Fibroblast of the conjunctiva (primary cell): ENCODE measurements at places on chromosomes 6 and 20.
A peak's percentile ranks its signal among the peaks of the same experiment; 100 is the strongest.

DNA sequence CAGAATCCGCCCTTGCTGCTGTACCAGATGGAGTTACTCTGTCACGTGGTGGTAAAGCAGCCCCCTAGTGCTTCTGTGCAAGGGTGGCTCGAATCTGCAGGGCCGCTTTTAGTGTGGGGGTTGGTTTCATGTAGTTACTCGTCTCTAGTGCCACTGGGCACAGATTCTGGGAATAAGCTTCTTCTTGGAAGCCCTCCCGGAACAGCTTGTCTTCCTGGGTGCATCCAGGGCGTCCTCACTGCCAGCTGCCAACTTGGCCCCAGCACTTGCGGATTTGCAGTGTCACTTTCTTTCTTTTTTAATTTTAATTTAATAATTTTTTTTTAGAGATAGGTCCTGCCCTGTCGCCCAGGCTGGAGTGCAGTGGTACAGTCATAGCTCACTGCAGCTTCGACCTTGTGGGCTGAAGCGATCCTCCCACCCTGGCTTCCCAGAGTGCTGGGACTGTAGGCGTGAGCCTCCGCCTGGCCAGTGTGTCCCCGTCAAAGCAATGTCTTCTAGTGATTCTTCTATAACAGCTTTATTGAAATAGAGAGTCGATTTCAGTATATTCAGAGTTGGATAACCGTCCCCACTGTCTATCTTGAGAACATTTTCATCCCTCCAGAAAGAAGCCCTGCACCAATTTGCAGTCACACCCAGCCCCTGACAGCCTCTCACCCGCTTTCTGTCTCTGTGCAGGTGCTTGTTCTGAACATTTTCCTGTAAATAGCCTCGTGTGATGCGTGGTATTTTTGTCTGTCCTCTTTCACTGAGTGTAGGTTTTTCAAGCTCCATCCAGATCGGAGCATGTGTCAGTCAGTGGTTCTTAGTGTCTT lies 25.9 kb downstream of the PYGB start:
- no peak for DNase-seq

DNA sequence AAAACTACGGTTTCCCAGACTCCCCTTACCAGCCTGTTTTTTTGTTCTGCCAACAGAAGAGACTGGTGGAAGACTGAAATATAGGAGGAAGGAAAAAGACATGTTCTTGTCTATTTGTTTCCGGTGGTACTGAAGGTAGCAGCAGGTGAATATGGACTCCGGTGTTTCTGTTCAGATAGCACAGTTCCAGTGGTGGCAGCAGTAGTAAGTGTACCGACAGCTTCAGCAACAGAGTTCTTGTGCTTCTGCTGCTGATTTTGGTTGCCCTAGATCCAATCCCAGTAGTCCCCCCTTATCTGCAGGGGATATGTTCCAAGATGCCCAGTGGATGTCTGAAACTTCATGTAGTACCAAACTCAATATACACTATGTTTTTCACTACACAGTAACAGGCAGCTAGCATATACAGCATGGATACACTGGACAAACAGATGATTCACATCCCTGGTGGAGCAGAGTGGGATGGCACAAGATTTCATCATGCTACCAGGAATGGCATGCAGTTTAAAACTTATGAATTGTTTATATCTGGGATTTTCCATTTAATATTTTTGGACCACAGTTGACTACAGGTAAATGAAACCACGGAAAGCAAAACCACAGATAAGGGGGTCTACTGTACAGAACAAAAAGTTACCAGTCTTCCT lies 301.8 kb downstream of the BTBD9 start:
- peak; percentile 90 for DNase-seq

- DNase-seq, result peak; percentile 92
Measured at GRCh38 chr6:134908906-134909516, 40.9 kb downstream of the ALDH8A1 start.

DNA sequence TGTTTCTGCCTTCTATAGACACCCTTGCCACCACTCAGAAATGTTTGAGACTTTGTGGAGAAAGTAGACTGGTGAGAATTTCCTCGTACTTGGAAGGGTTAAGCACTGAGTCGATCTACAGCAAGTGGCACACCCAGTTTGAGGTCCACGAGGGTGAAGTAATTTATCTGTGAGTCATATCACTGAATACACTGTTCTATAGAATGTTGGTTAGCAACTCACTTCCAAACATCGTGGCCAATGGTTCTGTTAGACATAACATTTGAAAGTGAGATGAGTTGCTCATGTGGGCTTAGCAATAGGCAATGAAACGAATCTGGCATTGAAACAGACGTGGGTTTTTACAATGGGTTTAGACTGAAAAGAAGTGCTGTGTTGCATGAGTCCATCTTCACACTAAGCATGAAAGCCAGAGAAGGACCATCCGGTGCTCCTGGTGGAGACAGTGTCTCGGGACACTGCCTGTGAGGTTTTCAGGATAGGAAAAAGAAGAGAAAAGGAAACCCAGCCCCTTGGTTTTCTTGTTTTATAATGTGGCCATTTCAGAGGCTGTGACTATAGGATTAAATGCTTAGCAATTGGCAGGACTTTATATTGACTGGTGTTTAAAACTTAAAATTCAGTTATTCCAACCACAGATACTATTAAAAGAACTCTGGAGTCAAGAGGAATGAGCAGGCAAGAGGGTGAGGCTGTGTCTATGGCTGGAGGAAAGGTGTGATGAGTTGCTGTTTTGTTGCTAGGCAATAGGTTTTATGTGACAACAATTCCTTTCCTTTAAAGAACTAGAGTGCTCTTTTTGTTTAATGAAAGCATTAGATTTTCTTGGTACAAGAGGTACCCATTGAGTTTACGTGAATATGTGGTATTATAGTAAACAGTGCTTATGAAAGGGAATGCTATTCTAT lies 31.0 kb upstream of the EZR start:
- DNase-seq, result peak; percentile 87

DNA sequence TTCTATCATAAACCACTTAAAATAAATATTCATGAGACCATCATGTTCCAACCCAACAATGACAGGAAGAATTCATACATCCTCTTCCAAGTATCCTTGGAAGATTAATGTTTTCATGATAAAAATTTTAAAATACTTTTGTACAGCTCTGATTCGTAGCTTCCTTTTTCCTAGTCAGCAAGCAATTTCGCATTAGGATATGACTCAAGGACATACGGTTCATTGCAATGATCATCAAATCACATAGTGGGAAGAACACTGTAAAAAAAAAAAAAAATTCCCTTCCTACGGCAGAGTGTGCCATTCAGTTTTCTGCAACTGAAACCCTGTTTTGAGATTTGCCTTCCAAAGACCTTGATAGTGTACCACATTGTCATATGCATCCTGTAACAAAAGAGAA lies 35.3 kb upstream of the GFOD1 start:
- no peak for DNase-seq

- no peak for DNase-seq
Measured at GRCh38 chr6:145406783-145407182, 328.5 kb downstream of the EPM2A start.

DNA sequence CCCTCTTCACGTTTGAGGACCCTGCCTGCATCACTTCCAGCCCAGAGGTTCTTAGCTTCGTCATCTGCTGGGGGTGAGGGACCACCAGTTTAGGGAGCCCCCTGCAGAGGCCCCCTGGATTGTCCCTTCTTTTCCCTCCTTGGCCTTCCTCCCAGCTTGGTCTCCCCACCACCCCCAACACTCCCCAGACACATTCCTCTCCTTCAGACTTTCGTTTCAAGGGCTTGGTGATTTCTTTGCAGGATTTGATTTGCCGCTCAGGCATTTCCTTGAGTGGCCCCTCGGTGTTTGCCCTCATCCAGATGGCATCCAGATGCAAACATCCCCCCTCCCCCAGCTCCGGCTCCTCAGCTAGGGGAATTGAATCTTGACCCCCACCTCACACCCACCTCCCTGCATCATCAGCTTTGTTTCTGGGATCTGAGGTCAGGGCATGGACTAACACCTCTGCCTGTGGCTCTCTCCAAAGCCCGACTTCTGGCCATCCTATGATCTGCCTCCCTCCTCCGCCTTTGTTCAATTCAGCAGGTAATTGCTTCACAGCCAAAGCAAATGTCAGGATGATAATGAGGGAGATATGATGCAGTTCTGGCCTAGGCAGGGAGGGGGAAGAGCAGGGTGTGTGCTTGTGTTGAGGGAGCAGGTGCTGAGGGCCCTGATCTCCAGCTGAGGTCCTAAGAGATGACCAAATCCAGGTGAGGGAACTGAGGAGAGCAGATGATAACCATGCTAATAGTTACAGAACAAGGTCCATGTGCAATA lies 141.5 kb downstream of the VEGFA start:
- no peak for DNase-seq

DNA sequence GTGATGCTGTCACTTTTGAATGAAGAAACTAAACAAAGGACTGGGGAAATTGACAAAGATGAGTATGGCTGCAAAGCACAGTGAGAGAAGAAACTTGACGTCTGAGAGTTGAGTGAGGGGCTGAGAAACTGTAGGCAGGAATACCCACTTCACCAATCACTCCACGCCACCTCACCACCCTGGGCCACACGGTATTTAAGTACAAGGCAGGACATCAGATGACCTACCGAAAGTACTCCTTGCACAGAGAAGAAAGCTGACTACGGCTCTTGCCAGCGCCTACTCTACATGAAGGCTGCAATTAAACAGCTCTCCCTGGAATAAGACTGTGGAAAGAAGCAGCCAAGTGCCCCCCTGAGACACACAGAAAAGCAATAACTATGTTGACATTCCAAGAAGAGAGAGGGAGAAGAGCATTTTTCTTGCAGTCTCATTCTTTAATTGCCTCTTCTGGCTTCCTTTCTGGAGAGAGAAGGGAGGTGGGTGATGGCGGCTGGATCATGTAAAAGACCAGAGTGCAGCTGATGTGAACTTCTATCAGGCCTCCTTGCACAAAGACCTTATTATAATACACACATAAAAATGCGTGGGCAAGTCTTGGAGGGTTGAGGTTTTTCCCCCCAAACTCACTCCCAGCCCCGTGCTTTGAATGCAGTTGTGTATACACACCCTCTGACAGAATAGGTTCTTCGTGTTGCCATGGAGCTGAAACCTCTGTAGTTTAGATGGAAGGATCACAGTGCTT lies 44.6 kb downstream of the HIVEP2 start:
- DNase-seq, result no peak
